ENCODE measurements at places on chromosomes 4 and X.

DNA sequence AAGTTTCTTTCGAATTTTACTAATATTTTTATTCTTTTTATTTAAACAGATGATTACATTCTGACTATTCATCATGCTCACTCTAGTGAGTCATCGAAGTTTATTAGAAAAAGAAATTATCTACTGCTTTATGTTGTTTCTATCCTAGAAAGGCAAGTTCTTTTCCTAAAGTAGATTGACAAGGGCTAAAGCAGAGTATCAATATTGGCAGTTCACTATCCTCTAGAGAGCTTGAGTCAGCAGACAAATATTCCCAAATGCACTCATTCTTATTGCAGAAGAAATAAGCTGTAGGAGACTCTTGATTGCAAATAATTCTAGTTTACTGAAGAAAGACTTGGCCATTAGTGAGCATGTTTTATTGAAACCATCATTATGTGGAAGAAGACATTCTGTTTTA lies 911.8 kb downstream of the CENPC start:
- peak; percentile 76 for DNase-seq

GRCh38 chrX:124719060-124719459 lies 372.7 kb downstream of the SH2D1A start:
- no peak for DNase-seq

DNA sequence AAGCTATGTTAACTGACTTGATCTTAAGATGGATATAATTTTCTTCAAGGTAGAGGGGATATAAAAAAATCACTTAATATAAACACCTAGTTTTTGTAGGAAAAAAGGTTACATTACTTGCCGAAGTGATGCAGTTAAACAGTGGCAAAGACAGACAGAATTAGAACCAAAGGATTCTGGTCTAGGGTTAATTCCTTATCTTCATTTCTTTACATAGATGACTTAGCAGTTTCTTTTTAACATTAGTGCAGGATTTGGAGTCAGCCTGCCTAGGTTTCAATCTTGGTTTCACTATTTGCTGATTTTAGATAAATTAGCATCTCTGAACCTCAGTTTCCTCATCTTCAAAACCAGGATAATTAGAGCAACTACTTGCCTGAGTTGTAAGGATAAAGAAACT lies 14.3 kb downstream of the ZAR1 start:
- no peak for DNase-seq

DNA sequence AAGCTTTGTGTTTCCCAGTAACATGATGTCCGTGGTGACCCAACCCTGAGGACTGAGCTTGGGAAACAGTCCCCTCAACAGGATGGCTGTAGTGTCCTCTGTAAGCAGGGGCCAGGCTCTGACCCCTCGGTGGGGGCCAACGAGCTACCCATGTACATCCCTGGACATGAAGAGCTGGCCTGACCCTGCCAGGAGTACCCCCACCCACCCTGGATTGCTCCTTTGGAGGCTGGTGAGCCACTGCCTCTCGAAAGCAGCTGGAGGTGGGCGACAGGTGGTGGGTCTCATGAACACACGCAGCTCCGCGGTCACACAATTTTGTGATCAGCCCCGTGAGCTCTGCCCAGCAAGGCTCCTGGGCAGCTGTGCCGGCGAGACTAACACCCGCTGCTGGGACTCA lies 33.5 kb downstream of the NSG1 start:
- no peak for DNase-seq

GRCh38 chr4:101346351-101347266 lies 717 bp downstream of the PPP3CA start:
- peak; percentile 72 for DNase-seq

- DNase-seq = no peak
Observed at GRCh38 chrX:118474586-118474985, 21.0 kb upstream of the DOCK11 start.

Measured in fibroblast of skin of scalp (primary cell).